Pancreas (tissue), 10 donors: ENCODE measurements at places on chromosomes 4 and X. TPM values are rescaled to one million over a fixed set of nuclear protein-coding genes. Genes with fewer than 3 reads are reported as not detected.

The RIBC1 gene
- 3.3 TPM for polyA plus RNA-seq

The SPANXA1 gene
- polyA plus RNA-seq: not detected

The ARHGAP36 gene
- polyA plus RNA-seq: not detected

The CSAG3 gene
- not detected for polyA plus RNA-seq

The PIGA gene
- polyA plus RNA-seq: 6.0 TPM

The MAOB gene
- 15.1 TPM for polyA plus RNA-seq

The FMR1NB gene
- polyA plus RNA-seq: not detected

The GAGE2A gene
- polyA plus RNA-seq: not detected

The MAGEA10 gene
- not detected for polyA plus RNA-seq

The NR0B1 gene
- polyA plus RNA-seq: 2.7 TPM

The CSN1S1 gene
- not detected for polyA plus RNA-seq

The SYNPO2 gene
- polyA plus RNA-seq: 2.9 TPM

The SOX3 gene
- polyA plus RNA-seq: not detected

The MAMLD1 gene
- 8.8 TPM for polyA plus RNA-seq

The USP17L24 gene
- polyA plus RNA-seq: not detected

The CXCL5 gene
- polyA plus RNA-seq: 0.19 TPM

The NUDT10 gene
- 0.30 TPM for polyA plus RNA-seq

The MAB21L2 gene
- polyA plus RNA-seq: 0.12 TPM

The GATA1 gene
- 0.12 TPM for polyA plus RNA-seq

The TRPC5OS gene
- polyA plus RNA-seq: not detected

The SNCA gene
- 1.5 TPM for polyA plus RNA-seq

The RAB39B gene
- polyA plus RNA-seq: 1.2 TPM

The SATL1 gene
- polyA plus RNA-seq: not detected

The PWWP3B gene
- 6.9 TPM for polyA plus RNA-seq

The CYBB gene
- 0.80 TPM for polyA plus RNA-seq

The BRS3 gene
- polyA plus RNA-seq: 0.21 TPM

The F8 gene
- polyA plus RNA-seq: 2.5 TPM

The NRK gene
- 0.15 TPM for polyA plus RNA-seq

The CLDN34 gene
- polyA plus RNA-seq: 0.30 TPM

The LEF1 gene
- polyA plus RNA-seq: 0.73 TPM
